ENCODE measurements at places on chromosomes 6 and 20.

GRCh38 chr6:54377776-54378175 is 69.5 kb downstream of the TINAG start:
- DNase-seq, result no peak

- no peak for DNase-seq
Observed at GRCh38 chr6:76703786-76704185, 631.3 kb upstream of the IMPG1 start.

DNA sequence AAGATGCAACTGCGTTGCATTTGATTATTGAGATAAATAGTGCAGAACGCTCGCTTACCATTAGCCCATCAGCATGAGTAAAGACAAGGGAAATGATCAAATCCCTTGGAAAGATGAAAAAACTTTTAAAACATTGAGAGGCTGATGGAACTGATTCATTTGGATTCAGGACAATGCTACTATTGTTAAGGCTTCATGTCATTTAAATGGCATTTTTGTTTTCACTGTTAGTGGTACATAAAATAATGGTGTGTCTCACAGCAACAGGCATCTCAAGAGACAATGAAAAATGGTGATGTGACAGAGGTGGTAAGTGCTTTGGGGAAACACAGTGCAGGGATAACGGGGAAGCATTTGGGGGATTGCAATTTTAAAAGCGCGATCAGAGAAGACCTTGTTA is 159.7 kb upstream of the KCNG1 start:
- DNase-seq, result no peak

DNA sequence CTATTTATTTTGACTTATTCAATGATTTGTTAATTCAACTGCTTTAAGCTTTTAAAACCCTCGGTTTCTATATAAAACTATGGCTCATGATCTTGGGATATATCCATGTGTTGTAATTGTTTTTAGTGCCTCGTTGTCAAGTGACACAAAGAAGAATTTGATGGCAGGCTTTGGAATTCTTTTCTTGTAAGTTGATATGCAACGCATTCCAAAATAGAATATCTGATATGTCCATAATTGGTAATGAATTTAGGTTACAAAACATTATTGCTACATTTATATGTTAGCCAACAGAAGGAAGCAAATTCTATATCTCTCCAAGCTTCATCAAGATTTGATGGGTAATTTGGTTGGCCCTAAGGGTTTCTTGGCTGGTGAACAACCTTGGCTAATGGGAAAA is 220.4 kb upstream of the RIMS1 start:
- DNase-seq, result no peak

DNA sequence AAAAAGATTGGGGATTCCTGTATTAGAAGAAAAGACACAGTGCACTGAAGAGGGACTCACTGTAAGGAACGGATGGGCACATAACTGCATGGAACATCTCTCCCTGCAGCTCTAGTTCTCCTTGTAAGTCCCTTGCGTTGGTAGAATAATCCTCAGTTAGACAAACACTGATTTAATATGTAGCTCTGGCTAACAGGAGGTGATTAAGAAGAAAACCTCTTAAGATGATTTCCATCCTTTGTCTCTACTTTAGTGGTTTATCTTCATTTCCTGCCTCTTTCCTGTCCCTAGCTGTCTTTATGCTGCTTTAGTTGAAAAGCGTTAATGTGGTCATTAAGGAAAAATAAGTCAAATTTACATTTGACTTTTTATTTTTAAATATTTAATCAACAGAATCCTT is 86.6 kb downstream of the SLC16A10 start:
- no peak for DNase-seq

DNA sequence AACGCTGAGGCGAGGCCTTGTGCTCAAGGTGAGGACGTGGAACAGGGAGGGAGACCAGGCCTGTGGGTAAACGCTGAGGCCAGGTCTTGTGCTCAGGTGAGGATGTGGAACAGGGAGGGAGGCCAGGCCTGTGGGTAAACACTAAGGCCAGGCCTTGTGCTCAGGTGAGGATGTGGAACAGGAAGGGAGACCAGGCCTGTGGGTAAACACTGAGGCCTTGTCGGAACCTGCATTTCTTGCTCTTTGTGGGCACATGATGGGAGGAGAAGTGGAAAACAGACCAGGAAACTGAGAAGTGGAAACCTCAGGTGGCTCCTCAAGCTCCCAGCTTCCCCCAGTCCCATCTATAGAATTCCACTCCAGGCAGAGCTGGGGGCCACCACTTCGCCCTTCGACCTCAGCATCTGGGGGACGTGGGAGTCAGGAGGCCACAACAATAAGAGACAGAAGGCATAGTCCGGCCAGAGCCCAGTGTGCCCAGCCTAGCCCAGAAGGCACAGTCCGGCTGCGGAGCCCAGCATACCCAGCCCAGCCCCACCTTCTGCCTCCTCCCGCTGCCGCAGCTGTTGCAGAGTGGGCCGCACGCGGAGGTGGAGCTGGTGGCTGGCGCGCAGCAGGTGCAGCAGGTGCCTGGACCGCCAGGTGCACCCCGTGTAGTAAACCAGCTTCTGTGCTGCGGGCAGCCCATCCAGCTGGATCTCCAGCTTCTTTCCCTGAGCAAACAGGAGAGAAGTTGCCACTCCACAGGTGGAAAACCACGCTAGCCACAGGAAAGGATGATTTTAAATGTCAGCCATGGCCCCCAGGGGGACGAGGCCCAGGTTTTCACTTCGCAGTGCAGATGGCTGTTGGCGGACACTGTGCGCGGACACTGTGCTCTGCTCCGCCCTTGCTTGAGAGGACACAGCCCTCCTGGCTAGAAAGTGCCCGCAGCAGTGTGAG is 17.5 kb downstream of the FRMD1 start:
- DNase-seq, result no peak

DNA sequence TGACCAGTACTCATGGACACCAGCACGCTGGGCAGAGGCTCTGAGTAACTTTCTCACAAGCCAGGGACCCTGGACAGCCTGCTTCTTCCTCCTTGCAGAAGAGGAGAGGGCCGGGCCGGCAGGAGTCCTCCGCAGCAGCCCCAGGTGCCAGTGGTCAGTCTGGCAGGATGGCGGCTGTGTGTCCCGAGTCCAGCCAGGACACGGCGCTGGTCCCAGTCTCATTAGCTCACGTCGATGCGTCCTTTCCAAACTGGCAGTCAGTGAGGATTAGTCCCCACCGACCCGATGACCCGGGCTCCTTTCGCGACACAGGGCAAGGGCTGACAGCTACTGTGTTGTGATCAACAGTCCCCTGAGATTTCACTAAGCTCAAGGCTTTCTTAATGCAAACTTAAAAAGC is 267.0 kb downstream of the TAF4 start:
- DNase-seq, result no peak

GRCh38 chr20:13533946-13534345 is 104.8 kb downstream of the TASP1 start:
- DNase-seq, result no peak

GRCh38 chr6:13848522-13849150 is 34.3 kb upstream of the MCUR1 start:
- no peak for DNase-seq

DNA sequence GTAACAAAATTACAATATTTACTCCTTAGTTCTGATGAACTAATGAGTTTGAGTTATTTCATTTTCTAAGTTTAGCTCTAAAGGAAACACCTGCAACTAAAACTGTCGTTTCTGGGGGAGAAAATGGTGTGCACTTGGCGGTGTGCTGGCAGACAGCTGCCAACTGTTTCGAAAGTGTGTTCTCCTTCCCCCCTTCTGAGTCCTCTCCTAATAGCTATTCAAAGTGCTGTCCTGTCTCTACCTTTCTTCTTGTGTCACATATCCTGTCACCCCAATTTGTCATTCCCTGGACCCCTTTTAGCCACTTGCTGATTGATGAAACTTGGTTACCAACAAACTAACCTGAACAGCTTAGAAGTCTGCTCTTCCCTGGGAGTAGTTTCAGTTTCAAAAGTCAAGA is 4.9 kb upstream of the UBE2J1 start:
- DNase-seq, result no peak

DNA sequence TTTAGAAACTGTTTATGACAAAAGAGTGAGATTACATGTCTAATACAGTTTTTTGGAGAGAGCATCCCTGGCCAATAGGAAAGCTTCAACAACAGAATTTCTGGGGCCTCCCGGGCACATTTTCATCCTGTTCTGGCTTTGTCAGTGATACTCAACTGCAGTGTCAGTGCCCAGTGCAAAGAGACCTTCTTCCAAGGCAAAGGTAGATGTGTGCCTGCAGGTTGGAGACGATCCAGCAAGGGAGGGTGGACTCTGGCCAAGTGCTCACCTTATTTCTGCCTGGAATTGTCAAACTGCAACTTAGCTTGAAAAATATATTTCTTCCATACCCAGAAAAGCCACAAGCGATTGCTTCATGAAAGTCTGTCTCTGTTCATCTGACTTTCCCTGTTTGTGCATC is 211.6 kb upstream of the SNX9 start:
- no peak for DNase-seq

DNA sequence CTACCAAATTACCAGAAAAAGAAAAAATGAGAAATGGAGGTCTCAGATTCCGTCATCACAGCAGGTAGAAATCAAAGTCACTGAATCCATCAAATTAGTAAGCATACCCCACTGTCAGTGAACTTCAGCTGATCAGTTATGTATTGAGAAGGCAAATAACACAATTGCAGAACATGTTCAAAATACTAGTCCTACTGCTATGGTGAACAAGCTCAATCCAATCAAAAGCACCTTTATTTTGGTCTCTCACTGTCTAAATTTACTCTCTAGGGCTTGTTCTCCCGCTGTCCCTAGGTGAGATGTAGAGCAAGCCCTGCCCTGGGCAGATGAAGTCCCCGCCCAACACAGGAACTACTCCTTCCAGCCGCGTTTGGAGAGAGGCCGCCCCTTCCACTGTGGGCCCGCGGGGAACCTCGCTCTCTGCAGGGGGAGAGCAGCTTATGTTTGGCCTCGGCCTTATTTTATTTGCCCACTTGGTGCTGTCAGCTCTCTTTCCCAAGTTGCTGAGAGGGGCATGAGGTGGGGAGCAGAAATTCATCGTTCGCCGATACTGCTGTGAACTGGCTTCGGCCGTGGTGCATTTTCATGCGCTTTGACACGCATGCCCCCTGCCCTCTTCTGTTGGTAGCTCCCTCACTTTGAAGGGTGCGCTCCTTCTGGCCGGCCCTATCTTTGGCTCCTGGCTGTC is 14.3 kb upstream of the MAP1LC3A start:
- DNase-seq, result no peak

- peak; percentile 36 for DNase-seq
Observed at GRCh38 chr20:36384022-36384619, 78.0 kb downstream of the DLGAP4 start.

- no peak for DNase-seq
Observed at GRCh38 chr6:39223555-39223954, 5.7 kb downstream of the KCNK5 start.

- DNase-seq, result peak; percentile 53
Observed at GRCh38 chr6:2448826-2449571, 203.6 kb upstream of the GMDS start.

DNA sequence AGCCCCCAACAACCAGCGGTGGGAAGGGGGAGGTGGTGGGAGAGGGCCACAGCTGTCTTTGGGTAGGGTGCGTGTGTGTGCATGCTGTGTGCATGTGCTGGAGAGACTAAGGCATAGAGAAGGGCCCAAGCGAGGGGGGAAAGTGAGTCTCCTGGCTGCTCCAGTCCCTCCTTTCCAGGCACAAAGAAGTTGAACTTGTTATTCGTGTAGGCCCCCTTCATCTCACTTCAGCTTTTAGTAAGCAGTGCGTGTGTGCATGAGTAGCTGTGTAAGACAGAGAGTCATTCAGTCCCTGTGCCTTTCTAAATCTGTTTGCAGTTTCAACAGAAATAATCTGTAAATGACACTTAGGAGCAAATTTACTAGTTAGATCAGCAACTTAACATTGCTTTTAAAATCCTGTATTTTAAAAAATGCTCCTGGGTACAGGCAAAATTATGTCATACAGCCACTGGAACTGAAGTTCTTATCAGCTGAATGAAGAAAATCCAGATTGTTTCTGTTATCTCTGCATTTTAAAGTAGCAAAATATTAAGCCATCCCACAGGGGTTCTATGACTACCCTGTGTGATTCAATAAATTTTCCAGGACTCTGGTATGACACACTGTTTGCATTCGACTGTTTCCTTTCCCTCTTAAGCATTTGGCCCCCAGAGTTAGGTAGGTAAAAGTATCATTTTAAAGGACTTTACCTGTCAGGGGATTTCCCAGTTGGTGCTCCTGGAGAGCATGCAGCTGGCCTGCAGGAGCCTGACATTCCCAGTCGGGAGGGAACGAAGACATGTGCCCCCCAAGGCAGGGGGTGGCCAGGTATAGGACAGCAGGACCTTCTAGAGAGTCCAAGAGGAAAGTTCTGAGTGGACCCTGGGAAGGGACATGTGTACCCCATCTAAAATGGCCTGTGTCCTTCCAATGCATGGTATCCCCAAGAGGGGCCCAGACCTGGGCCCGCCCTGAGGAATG is 39.0 kb downstream of the MTRES1 start:
- DNase-seq, result no peak

Measured in femur (tissue), 1 donor.